ENCODE measurements at places on chromosomes 2 and 18.

- no peak for DNase-seq
- no peak overlapping the region for H3K27ac ChIP-seq
- H3K4me1 ChIP-seq, result no peaks in the 10 kb centered on the region
- peaks cover 3% of the 10 kb centered on the region for H3K36me3 ChIP-seq
- H3K27me3 ChIP-seq, result peaks cover 4% of the 10 kb centered on the region
Observed at GRCh38 chr2:168416555-168416954, 39.5 kb upstream of the CERS6 start.

DNA sequence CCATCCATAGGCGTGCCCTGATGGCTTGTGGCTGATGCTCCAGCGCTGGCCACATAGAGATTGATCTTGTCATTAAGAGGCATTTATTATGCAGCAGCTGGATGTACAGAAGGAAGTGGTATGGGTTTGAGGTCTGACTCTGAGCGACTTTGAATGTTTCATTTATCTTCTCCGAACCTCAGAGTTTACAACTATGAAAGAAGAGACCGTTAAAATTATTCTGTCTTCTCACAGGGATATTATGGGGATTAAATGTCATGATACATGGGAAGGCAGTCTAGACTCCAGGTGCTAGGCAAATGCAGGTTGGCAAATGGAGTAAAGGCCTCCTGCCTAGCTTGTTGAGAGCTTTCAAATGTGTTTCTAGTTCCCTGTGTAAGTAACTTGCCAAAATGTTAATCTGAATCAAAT, 30.3 kb downstream of the MOGAT1 start:
- no peak overlapping the region for H3K27ac ChIP-seq
- H3K36me3 ChIP-seq, result no peaks in the 10 kb centered on the region
- H3K4me3 ChIP-seq, result no peak overlapping the region
- no peak for DNase-seq

DNA sequence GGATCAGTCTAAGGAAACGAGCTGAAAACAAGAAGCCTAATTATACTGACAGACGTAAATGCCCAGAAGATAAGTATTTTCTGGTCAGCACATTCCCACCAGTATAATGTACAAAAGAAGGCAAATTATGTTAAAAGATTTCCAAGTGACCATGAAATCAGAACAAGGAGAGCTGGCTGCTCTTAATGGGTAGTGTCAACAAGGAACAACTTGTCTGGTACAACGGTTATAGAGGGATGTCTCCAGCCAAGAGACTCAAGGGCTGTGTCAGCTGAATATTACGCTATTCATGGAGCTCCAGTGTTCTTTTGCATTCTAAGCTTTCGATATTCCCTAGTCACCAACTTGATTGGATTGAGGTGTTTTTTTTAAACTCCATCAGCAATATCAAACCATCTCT, 8.6 kb upstream of the L3MBTL4 start:
- H3K27me3 ChIP-seq, result peaks cover 11% of the 10 kb centered on the region
- H3K27ac ChIP-seq, result no peak overlapping the region
- no peaks in the 10 kb centered on the region for H3K4me1 ChIP-seq
- no peak overlapping the region for H3K4me3 ChIP-seq
- no peaks in the 10 kb centered on the region for H3K36me3 ChIP-seq
- no peak for DNase-seq

GRCh38 chr2:169965495-169965894, 138.2 kb downstream of the UBR3 start:
- no peak for DNase-seq
- peaks cover 2% of the 10 kb centered on the region for H3K4me1 ChIP-seq
- H3K4me3 ChIP-seq, result no peak overlapping the region
- no peak overlapping the region for H3K27ac ChIP-seq

DNA sequence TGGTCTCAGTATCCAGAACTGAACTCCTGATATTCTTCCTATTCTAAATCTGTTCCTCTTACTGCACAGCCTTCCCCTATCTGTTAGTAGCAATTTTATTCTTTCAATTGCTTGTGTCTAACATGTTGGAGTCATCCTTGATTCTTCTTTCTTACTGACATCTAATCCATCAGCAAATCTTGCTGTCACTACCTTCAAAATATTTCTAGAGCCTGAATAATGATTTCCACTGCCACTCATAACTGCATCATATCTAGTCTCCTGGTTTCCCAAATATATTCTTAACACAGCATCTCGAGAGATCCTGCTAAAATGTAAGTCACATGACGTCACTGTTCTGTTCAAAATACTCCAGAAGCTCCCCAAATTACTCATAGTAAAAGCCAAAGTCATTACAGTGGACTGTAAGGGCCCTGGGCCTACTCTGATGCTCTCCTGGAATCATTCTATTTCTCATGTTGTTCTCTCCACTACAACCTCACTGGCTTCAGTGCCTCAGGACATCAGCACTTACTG, 95.2 kb downstream of the THSD7B start:
- H3K27ac ChIP-seq, result no peak overlapping the region
- DNase-seq, result no peak
- no peaks in the 10 kb centered on the region for H3K27me3 ChIP-seq

DNA sequence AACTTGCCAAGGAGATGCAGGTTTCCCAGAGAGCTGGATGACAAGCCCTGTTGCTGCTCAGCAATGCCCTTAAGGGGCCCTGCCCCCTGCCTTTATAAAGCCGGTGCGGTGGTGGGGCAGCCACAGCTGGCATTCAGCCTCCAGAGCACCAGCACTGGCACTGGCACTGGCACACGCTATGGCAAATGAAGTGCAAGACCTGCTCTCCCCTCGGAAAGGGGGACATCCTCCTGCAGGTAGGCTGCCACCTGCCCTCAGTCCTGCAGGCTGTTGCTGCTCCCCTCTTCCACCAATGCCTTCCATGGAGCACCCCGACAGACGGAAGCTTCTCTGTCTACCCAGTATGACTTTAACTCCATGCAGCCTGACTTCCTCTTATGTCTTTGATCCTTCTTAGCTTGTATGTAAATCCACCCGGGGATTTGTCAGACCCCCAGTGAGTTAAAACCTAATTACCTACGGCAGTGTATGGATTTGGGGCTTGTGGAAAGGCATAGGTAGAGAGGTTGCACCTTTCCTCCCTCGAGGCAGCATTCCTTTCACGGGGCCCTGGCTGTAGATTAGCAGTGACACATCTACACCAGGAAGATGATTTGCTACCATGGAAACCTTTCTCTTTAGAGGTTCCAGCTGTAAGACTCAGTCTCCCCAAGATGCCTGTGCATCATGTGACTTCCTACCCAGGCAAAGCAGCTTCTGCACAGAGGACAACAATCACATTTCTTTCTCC, at the start of gene DAPL1:
TSS of gene DAPL1 (plus strand) at position 123 of the 730 bp plus-strand sequence. CDS start at position 179, 56 bp downstream.
- H3K27ac ChIP-seq, result no peak within 1 kb of the TSS
- H3K36me3 ChIP-seq, result no peaks in the 10 kb centered on the region
- H3K4me3 ChIP-seq, result no peak within 1 kb of the TSS
- peaks cover 5% of the 10 kb centered on the region for H3K27me3 ChIP-seq
- H3K4me1 ChIP-seq, result no peaks in the 10 kb centered on the region

DNA sequence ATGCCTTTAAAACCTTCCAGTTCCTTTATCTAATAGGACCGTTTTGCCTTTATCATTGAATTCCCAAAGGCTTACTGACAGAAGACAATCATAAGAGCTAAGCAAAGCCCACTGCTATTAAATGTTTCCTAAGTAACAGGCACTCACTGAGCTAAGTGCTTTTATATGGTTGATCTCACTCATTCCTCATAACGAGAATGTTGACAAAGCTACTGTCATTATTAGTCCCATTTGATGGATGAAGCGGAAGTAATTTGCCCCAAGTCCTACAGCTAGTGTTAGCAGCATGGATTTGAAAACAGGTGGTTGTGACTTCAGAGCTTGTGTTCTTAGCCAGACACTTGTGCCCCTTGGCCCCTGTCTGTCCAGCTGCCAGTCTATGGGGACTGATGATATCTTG, 134.8 kb upstream of the SERPINE2 start:
- no peak overlapping the region for H3K4me3 ChIP-seq
- no peaks in the 10 kb centered on the region for H3K36me3 ChIP-seq
- no peak for DNase-seq
- H3K27ac ChIP-seq, result no peak overlapping the region
- H3K27me3 ChIP-seq, result peaks cover 16% of the 10 kb centered on the region

GRCh38 chr2:58436872-58437271, 195.7 kb upstream of the FANCL start:
- no peak overlapping the region for H3K27ac ChIP-seq
- DNase-seq, result no peak

- DNase-seq, result no peak
- peak overlapping the region; percentile 25 for H3K27ac ChIP-seq
- no peaks in the 10 kb centered on the region for H3K27me3 ChIP-seq
- peaks cover 28% of the 10 kb centered on the region for H3K36me3 ChIP-seq
- H3K4me1 ChIP-seq, result peaks cover 11% of the 10 kb centered on the region
Observed at GRCh38 chr2:199923924-199924323, 12.8 kb downstream of the C2orf69 start.

- no peak for DNase-seq
- H3K27ac ChIP-seq, result no peak overlapping the region
- no peak overlapping the region for H3K4me3 ChIP-seq
- no peaks in the 10 kb centered on the region for H3K4me1 ChIP-seq
- peaks cover 21% of the 10 kb centered on the region for H3K36me3 ChIP-seq
Observed at GRCh38 chr2:222608081-222608480, 47.8 kb downstream of the FARSB start.

GRCh38 chr18:46113751-46114150, 9.6 kb downstream of the HAUS1 start:
- H3K4me3 ChIP-seq, result no peak overlapping the region
- no peaks in the 10 kb centered on the region for H3K27me3 ChIP-seq
- DNase-seq, result no peak
- H3K27ac ChIP-seq, result no peak overlapping the region
- H3K4me1 ChIP-seq, result peaks cover 6% of the 10 kb centered on the region

Measured in stimulated activated naive B cell treated with anti-CD40 and anti-IgM and Interleukin-4, amounts not matched to agents 10 μg/mL and 1 μg/mL and 100 μg/mL, for 72 hours (primary cell).